ENCODE measurements at places on chromosomes 3 and 15.

DNA sequence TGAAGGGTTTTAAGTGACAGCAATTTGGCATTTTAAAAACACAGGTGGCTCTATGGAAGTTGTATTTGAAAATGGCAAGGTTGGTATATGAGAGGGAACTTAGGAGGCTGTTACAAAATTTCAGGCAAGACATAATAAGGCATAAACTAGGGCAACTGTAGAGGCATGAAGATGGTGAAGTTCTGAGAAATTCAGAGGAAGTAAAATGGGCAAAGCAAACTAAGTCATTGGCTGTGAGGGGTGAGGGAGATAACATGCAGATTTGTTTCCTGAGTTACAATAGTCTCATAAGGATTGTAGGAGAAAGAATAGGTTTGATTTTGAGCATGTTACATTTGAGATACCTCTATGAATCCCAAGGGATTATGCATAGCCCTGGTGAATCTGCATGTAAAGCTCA lies 302.9 kb upstream of the ARHGEF26 start:
- DNase-seq = no peak

DNA sequence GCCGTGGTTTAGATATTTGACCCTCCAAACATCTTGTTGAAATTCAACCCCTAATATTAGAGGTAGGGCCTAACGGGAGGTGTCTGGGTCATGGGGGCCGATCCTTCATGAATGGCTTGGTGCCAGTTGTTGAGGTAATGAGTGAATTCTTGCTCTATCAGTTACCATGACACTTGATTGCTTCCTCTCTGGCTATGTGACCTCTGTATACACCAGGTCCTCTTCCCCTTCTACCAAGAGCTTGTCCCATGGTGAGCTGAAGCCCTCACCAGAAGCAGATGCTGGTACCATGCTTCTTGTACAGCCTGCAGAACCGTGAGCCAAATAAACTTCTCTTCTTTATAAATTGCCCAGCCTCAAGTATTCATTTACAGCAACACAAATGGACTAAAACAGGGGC lies 41.8 kb upstream of the TIPARP start:
- no peak for DNase-seq

- DNase-seq = no peak
These were observed 517.3 kb downstream of the MFSD1 start for GRCh38 chr3:159319156-159319555.

DNA sequence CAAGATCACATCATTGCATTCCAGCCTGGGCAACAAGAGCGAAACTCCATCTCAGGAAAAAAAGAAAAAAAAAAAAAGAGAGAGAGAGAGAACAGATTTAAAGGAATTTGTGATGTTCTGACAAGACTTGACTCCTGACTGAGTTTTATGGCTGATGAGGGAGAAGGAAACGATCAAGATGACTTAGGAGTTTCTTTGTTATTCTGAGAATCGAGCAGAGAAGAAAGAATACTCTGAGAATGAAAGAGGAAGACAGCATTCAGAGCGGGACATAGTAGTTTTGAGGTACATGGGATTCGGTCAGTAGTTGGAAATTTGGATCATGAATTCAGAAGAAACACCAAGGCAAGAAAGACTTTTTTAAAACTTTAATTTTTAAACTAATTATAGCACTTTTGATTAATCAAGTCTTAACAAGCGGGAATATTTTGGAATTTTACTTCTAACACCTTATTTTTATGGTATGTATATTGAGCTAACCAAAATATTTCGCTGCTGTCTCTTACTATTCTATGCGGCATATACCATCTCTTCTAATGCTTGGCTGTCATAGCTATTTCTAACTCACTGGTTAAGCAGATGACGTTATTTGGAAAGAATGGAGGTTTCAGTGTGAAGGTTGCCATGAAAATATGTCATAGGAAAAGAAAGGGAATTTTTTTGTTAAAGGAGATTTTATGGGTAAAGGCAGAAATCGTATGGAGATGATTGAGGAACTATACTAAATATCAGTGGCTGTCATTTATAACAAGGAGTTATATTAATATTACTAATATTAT lies 644.1 kb downstream of the RBMS3 start:
- no peak for DNase-seq

DNA sequence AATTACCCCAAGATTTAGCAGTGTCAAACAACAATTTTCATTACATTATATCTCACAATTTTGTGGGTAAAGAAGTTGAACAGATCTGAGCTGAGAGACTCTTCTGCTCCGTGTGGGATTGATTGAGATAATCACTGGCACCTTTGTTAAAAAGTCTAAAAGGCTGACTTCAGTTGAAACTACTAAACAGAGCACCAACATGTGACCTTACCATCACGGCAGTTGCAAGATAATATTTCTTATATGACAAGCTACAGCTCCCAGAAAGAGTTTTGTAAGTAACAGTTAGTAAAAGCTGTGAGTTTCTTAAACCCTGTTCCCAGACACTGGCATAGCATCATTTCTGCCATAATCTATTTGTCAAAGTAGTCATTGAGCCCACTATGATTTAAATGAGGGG lies 25.0 kb downstream of the CGGBP1 start:
- no peak for DNase-seq

DNA sequence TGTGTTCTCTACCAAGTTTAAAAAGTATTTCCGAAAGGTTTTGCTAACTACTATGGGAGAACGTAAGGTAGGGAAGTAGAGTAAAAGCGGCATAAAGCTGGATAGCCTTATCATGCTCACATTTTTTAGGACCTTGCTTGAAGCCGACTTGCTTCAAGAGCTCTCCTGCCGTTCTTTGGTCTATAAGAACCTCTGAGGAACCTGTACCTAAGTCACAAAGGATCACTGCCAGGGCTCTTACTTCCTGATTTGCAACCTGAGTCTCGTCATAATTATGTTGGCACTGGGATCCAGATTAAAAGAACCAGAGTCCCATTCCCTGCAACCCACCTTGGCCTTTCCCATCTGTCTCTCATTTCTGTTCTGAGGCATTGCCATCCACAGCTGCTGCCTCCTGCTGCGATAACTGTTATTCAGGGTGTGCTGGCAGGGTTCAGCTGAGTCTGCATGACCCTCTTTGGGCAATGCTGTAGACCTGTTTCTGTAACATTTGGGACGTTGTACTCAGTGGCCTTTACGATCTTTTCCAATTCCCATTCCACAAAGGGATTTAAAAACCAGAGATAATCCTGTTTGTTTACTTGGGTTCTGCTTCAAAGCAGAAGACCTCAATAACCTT lies 131.0 kb upstream of the UMPS start:
- no peak for DNase-seq

- DNase-seq = no peak
These were observed 4.0 kb downstream of the C3orf52 start for GRCh38 chr3:112089956-112090886.

DNA sequence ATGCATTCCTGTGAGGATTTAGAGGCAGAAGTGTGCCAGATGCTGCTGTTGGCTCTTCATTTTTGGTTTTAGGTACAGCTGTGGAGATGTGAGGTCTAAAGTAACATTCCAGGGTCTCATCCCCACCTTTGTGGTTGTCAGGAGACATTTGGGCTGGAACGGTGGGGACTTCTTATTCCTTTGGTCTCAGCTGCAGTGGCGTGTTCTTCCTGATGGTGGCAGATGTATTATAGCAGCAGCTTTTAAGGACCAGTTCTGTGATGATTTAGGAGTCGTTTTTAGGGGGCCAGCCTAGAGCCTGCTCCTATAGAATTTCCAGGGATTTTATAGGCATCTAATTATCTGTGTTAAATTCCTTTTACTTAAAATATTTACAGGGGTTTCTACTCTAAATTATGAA lies 221.0 kb upstream of the EOMES start:
- no peak for DNase-seq

DNA sequence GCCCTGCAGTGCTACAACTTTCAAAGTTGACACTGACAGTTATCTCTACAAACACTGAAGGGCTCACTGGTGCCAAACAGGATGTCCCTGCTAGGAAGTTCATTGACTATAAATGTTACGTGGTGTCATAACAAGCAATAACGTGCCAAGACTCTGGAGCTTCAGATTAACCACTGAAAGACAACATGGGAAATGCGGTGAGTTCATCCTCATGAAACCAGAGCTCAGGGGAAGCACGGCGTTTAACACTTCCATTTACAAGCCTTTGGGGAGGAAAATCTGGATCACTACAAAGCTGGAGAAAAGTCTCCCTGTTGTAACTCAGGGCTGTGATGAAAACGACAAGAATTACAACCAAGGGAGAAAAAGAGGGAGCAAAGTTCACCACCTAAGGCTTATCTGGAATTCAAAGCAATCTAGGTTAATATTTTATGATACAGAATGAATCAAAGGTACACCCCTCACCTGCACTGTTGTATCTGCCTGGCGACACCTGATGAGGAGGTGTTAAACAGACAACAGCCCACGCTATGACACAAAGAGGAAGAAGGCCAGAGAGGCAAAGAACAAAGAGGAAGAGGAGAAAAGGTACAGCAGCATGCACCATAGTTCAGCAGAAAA lies 27.0 kb downstream of the SHQ1 start:
- DNase-seq = no peak

GRCh38 chr3:178203650-178204049 lies 332.6 kb upstream of the KCNMB2 start:
- no peak for DNase-seq

GRCh38 chr3:101850246-101851051 lies 1.1 kb downstream of the NFKBIZ start:
- peak; percentile 23 for DNase-seq

GRCh38 chr3:121821421-121822199 lies 13.2 kb downstream of the IQCB1 start:
- DNase-seq = no peak

DNA sequence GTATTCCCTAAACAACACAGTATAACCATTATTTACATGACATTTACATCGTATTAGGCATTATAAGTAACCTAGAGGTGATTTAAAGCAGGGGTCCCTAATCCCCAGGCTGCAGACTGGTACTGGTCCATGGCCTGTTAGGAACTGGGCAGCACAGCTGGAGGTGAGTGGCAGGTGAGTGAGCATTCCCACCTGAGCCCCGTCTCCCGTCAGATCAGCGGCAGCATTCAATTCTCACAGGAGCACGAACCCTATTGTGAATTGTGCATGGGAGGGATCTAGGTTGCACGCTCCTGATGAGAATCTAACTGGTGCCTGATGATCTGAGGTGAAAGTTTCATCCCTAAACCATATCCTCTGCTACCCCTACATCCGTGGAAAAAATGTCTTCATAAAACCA lies 138.2 kb downstream of the ATP10A start:
- DNase-seq = no peak

GRCh38 chr15:73870700-73871408 lies 2.5 kb upstream of the TBC1D21 start:
- DNase-seq = no peak

- DNase-seq = no peak
These were observed 133.9 kb upstream of the SKOR1 start for GRCh38 chr15:67691450-67691849.
